Posterior vena cava (tissue), 2 donors: ENCODE measurements at places on chromosomes 5 and 9. TPM values are rescaled to one million over a fixed set of nuclear protein-coding genes. Genes with fewer than 3 reads are reported as not detected.

The NEURL1B gene
- total RNA-seq = 38.6 TPM

The HAVCR2 gene
- 16.1 TPM for total RNA-seq

The CCNI2 gene
- total RNA-seq = not detected

The AFAP1L1 gene
- total RNA-seq = 17.9 TPM

The PRDM9 gene
- total RNA-seq = not detected

The SPINK5 gene
- 0.14 TPM for total RNA-seq

The SURF2 gene
- total RNA-seq = 11.8 TPM

The CPLANE1 gene
- 21.4 TPM for total RNA-seq

The FAM153A gene
- total RNA-seq = 0.05 TPM

The MRRF gene
- 27.7 TPM for total RNA-seq

The WDR38 gene
- total RNA-seq = not detected

The GNE gene
- total RNA-seq = 14.9 TPM

The PCDHGA4 gene
- 4.7 TPM for total RNA-seq

The DCP2 gene
- 32.2 TPM for total RNA-seq

The SH2D3C gene
- 13.7 TPM for total RNA-seq

The GPR151 gene
- not detected for total RNA-seq

The IL13 gene
- 0.29 TPM for total RNA-seq

The SHC3 gene
- 6.4 TPM for total RNA-seq

The GRM6 gene
- total RNA-seq = not detected

The GRXCR2 gene
- not detected for total RNA-seq

The C9orf153 gene
- 0.28 TPM for total RNA-seq

The TTC39B gene
- 30.1 TPM for total RNA-seq

The TRIM36 gene
- total RNA-seq = 0.57 TPM

The TMEM174 gene
- total RNA-seq = not detected

The TMEM252 gene
- total RNA-seq = not detected

The AGXT2 gene
- total RNA-seq = not detected

The SAXO1 gene
- total RNA-seq = 0.28 TPM

The CDKN2A gene
- 0.81 TPM for total RNA-seq

The BRINP1 gene
- 0.86 TPM for total RNA-seq

The KYAT1 gene
- 5.5 TPM for total RNA-seq

The GPR21 gene
- 3.3 TPM for total RNA-seq

The TUBB4B gene
- total RNA-seq = 178 TPM

The GFI1B gene
- total RNA-seq = not detected

The RAI14 gene
- total RNA-seq = 160 TPM

The OR13C8 gene
- total RNA-seq = not detected

The SYK gene
- total RNA-seq = 13.2 TPM

The LMX1B gene
- 1.4 TPM for total RNA-seq

The ANKRD34B gene
- not detected for total RNA-seq

The SPAAR gene
- 2.5 TPM for total RNA-seq

The PCDHB7 gene
- total RNA-seq = 2.6 TPM

The PLEKHG4B gene
- 0.05 TPM for total RNA-seq

The ENTPD8 gene
- not detected for total RNA-seq

The TOR4A gene
- 5.3 TPM for total RNA-seq

The ALG2 gene
- 25.4 TPM for total RNA-seq

The EPB41L4A gene
- total RNA-seq = 13.0 TPM

The SCGB3A1 gene
- total RNA-seq = not detected

The EQTN gene
- total RNA-seq = not detected

The LPAR1 gene
- total RNA-seq = 146 TPM

The SOHLH1 gene
- not detected for total RNA-seq
